DMS79 treated with DMSO at 0.1 percent for 48 hours (cell line): ENCODE measurements at places on chromosomes 3 and 15.

DNA sequence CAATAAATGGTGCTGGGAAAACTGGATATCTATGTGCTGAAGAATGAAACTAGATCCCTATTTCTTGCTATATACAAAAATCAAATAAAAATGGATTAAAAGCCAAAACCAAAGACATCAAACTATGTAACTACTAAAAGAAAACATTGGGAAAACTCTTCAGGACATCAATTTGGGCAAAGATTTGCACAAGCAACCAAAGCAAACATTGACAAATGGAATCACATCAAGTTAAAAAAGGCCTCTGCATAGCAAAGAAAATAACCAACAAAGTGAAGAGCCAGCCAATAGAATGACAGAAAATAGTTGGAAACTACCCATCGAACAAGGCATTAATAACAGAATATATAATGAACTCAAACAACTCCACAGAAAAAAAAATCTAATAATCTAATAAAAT, 1495.3 kb downstream of the SI start:
- no peak for DNase-seq

- no peak for DNase-seq
These were observed 35.1 kb downstream of the GASK1A start for GRCh38 chr3:43014241-43014640.

DNA sequence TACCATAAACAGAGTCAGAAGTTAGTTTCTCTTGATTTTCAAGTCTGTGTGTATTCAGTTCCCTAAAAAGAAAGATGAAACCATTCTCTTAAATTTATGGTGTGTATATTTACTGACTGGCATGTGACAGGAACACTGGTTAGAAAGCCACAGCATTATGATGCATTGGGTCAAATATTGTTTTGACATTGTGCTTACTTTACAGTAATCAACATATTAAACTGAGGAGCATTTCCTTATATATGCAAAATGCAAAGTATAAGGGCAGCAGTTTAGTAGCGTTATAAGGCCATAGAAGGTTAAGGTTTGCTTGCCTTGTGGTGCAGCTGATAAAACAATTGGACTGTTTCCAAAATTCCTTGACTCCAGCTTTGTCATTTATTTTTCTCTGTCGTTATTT, 72.9 kb downstream of the EPHA3 start:
- DNase-seq: no peak

- DNase-seq: no peak
These were observed 76.8 kb downstream of the CSNK1G1 start for GRCh38 chr15:64279131-64279530.

DNA sequence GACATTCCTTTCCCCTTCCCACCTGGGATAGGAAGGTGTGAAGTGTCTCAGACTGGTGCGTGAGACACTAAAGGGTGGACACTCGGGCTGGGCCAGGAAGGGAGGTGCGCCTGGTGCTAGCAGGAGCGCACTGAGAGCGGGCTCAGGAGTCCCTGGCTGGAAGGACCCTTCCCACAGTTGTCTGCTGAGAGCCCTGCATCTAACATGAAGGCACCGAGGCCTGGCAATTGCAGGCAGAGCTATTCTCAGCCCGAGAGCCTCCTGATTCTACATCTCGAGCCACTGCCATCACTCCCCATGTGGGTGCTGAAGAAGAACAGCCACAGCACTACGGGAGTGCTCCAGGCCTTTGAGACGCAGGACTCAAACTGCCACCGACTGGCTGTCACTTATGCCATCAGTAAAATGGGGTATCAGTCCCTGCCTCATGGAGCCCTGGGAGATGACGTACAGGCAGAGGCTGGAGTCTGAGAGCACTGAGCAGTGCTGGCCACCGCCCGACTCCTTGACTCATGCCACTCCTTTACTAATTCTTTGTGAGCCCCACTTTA, 159.4 kb downstream of the KLF13 start:
- no peak for DNase-seq
